ENCODE measurements at places on chromosomes 12 and 14. TPM values are rescaled to one million over a fixed set of nuclear protein-coding genes. Genes with fewer than 3 reads are reported as not detected.

- peaks cover 52% of the 10 kb centered on the region for H3K4me1 ChIP-seq
- DNase-seq: peak; percentile 85
- no peaks in the 10 kb centered on the region for H3K36me3 ChIP-seq
- H3K4me3 ChIP-seq: no peak within 1 kb of the TSS
- H3K27ac ChIP-seq: peak within 1 kb of the TSS; percentile 84
Measured at GRCh38 chr12:52191841-52192791, at the start of gene KRT80. Gene KRT80, minus strand, starts transcription at chr12:52192014. Its CDS starts 112 bp downstream, at chr12:52191902.

Gene PROX2
- total RNA-seq: not detected

Gene CIROP
- total RNA-seq: not detected

DNA sequence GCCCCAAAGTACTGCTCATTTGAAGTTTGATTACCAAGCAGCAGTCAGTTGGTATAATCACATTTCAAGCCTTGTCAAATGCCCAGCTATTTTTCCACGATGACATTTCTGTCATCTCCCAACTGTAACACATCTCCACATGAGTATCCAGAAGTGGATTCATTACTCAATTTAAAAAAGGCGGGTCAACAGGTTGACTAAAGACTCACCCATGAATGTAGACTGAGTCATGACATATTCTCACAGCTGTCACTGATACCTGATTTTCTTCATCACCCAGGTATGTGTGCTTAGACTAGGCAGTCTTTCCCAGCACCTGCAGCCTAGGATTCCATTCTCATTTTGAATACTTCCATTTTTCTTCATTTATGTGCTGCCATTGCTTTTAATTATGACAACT lies 75.1 kb upstream of the DBX2 start:
- H3K36me3 ChIP-seq: no peaks in the 10 kb centered on the region
- H3K4me1 ChIP-seq: no peaks in the 10 kb centered on the region
- H3K27me3 ChIP-seq: no peaks in the 10 kb centered on the region
- H3K27ac ChIP-seq: no peak overlapping the region

Gene SPIC
- not detected for total RNA-seq

- DNase-seq: no peak
- no peak overlapping the region for H3K27ac ChIP-seq
- H3K4me1 ChIP-seq: no peaks in the 10 kb centered on the region
- no peaks in the 10 kb centered on the region for H3K27me3 ChIP-seq
- no peak overlapping the region for H3K4me3 ChIP-seq
Measured at GRCh38 chr12:43357141-43357540, 194.9 kb downstream of the ADAMTS20 start.

GRCh38 chr14:75147423-75148071 lies 20.7 kb upstream of the NEK9 start:
- DNase-seq: peak; percentile 15
- peaks cover 31% of the 10 kb centered on the region for H3K36me3 ChIP-seq
- no peaks in the 10 kb centered on the region for H3K27me3 ChIP-seq
- H3K4me3 ChIP-seq: no peak overlapping the region
- H3K4me1 ChIP-seq: peaks cover 27% of the 10 kb centered on the region

- H3K4me3 ChIP-seq: no peak overlapping the region
- H3K27ac ChIP-seq: no peak overlapping the region
- no peaks in the 10 kb centered on the region for H3K36me3 ChIP-seq
- H3K27me3 ChIP-seq: no peaks in the 10 kb centered on the region
Measured at GRCh38 chr14:51203881-51204280, 36.2 kb upstream of the TMX1 start.

Gene CACNA2D4
- total RNA-seq: not detected

GRCh38 chr14:24042746-24043145 lies 9.1 kb upstream of the CARMIL3 start:
- no peaks in the 10 kb centered on the region for H3K4me1 ChIP-seq
- no peak for DNase-seq
- H3K4me3 ChIP-seq: no peak overlapping the region
- no peaks in the 10 kb centered on the region for H3K27me3 ChIP-seq
- H3K27ac ChIP-seq: no peak overlapping the region

GRCh38 chr12:115470977-115471376 lies 787.0 kb upstream of the TBX3 start:
- H3K4me1 ChIP-seq: no peaks in the 10 kb centered on the region
- DNase-seq: no peak
- no peak overlapping the region for H3K27ac ChIP-seq

- H3K4me3 ChIP-seq: no peak overlapping the region
- no peak for DNase-seq
Measured at GRCh38 chr12:51131745-51132521, 41.0 kb downstream of the TFCP2 start.

Gene TOMM20L
- not detected for total RNA-seq

DNA sequence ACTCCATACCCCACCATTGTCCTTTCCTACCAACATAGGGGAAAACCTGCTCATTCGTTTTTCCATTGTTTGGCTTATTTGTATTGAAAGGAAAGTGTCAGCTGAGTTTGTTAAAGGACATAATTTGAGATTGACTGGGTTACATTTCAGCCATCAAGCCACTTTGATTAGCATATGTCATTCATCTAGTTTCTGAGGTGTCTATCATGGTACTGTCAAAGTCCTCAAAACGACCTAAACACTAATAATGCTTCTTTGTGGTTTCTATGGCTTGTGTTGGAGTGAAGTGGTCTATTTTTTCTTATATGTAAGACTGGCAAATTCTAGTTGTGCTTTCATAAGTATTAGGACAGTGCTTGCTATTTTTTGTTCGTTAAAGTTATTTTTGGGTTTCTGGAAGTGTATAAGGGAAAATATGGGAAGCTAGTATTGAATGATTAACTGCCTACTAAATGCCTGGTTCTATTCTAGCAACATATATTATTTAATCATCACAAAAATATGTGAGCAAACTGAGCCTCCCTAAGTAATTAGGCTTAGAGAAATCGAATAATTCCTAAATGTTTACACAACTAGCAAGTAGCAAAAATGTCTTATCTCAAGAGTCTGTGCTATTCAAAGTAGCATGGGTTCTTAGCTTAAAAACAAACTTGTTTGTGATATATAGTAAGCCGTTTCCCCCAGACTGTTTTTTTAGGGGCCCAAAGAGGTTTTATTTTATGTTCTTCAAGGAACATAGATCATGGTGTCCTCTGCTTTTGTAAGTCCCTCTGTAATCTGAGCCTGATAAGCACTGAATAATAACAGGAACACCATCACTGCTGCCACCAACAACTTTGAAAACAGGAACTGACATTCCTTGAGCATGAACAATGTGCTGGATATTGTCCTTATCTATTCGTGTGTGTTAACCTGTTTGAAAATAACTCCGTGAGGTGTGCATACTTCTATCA lies 67.1 kb downstream of the DERA start:
- H3K4me3 ChIP-seq: no peak overlapping the region
- peak overlapping the region; percentile 79 for H3K27ac ChIP-seq
- peaks cover 31% of the 10 kb centered on the region for H3K4me1 ChIP-seq
- H3K36me3 ChIP-seq: no peaks in the 10 kb centered on the region

DNA sequence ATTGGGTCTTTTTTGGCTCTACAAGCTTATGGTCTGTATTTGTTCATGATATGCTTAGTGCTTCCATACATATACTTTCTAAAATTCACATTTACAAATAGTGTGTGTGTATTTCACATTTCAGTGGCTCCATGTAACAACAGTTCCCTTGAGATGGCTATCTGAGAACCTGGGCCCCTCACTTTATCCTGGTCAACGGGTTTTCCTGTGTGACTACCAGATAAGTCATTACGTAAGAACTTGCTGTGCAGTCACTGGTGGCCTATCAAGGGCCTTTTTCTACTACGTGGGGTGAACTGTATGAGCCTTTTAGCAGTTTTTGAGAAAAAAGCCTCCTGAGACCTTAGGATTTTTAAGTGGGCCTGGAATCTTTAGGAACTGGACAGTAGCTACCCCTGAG lies 454.1 kb downstream of the PCNX1 start:
- H3K4me3 ChIP-seq: no peak overlapping the region
- no peaks in the 10 kb centered on the region for H3K27me3 ChIP-seq
- H3K4me1 ChIP-seq: peaks cover 29% of the 10 kb centered on the region

DNA sequence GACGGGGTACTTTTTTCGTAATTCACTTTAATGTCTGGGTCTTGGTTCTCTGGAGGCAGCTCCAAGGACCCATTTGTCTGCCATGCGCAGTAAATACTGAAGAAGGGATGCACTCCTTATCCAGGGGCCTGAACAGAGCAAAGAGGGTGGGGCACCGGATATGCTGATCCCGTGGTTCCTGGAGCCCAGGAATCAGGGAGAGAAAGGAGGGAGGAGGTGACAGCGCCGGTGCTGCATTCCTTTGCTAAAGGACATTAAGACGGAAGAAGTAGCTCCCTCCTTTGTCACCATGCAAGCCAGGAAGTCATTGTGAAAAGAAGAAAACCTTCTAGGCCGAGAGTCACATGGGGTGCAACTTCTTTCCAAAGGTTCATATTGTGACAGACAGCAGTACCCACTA lies 1057.7 kb downstream of the VRK1 start:
- no peaks in the 10 kb centered on the region for H3K27me3 ChIP-seq
- no peaks in the 10 kb centered on the region for H3K36me3 ChIP-seq
- DNase-seq: no peak
- H3K4me3 ChIP-seq: no peak overlapping the region

DNA sequence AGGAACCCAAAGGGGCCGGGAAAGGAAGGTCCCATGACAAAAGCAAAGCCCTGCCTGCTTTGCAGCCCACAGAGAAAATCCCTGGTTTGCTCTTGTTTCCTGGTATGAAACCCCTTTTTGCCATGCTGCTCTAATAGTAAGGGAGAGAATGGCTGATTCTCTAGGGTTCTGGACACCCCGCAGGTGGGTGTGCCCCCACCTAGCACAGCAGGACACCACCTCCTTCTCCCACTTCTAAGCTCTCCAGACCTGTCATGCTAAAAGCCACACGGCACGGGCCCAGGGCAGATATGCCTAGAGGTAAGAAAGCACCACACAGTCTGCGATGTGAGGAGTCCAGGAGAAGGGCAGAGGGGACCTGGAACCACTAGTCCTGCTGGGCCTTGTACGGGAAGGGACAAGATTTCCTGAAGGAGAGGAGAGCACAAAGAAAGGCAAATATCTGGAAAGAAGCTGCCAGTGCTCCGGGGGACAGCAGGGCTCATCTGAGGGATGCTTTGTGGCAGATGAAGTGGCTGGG lies 113.3 kb downstream of the BCL11B start:
- peaks cover 10% of the 10 kb centered on the region for H3K4me1 ChIP-seq
- H3K4me3 ChIP-seq: no peak overlapping the region
- DNase-seq: no peak
- no peaks in the 10 kb centered on the region for H3K36me3 ChIP-seq
- no peak overlapping the region for H3K27ac ChIP-seq

- H3K4me1 ChIP-seq: no peaks in the 10 kb centered on the region
- no peak overlapping the region for H3K4me3 ChIP-seq
- H3K36me3 ChIP-seq: no peaks in the 10 kb centered on the region
- H3K27me3 ChIP-seq: no peaks in the 10 kb centered on the region
- H3K27ac ChIP-seq: no peak overlapping the region
Measured at GRCh38 chr14:91568626-91569025, 58.5 kb upstream of the PPP4R3A start.

All from ascending aorta (tissue), 2 donors.